Naive thymus-derived CD8-positive, alpha-beta T cell (primary cell): ENCODE measurements at places on chromosomes 6 and 20. TPM values are rescaled to one million over a fixed set of nuclear protein-coding genes. Genes with fewer than 3 reads are reported as not detected.

The TP53TG5 gene
- not detected for total RNA-seq

The PDYN gene
- not detected for total RNA-seq

The KCNK15 gene
- total RNA-seq = not detected

The CLPSL1 gene
- total RNA-seq = not detected

The ZNF334 gene
- 0.91 TPM for total RNA-seq

DNA sequence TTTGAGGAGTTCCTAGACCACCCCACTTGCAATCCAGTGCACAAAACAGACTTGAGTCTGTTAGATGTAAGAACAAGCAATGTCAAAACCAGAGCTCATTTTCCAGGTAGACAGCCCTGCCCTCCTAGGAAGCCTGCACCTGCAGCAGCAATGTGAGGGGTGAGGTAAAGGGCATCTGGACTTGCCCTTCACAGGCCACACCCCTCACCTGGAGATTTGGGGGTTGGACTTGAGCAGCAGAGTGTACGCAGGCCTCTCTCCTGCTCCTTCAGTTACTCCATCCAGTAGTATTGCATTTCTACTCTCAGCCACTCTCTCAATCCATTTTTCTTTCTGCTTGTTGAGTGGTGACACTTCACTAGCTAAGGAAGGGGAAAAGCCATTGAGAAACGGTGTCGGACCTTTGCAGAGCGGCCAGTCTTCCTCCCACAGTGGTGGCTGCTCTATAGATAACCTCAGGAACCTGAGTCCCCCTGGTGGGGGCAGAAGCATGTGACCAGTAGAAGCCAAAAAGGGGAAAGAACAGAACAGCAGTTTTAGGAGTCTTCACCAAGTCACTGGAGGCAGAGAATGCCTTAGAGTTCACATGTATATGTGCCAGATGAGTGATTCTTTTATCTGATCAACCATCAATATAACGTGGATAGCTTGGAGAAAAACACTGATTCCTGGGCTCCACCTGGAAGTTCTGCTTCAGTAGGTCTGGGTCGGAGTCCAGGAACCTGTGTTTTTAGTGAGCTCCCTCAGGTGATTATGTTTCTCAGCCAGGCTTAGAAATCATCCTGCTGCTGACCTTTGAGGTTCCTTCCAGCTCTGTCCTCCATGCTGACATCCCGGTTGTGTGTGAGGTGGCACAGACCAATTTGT lies 28.0 kb downstream of the ARFGEF2 start:
- no peak for DNase-seq
